ENCODE measurements at places on chromosomes 2 and 18.

- no peak for DNase-seq
Observed at GRCh38 chr18:79543861-79544385, 135.7 kb upstream of the CTDP1 start.

- DNase-seq: no peak
Observed at GRCh38 chr2:150847578-150847977, 360.1 kb upstream of the RND3 start.

DNA sequence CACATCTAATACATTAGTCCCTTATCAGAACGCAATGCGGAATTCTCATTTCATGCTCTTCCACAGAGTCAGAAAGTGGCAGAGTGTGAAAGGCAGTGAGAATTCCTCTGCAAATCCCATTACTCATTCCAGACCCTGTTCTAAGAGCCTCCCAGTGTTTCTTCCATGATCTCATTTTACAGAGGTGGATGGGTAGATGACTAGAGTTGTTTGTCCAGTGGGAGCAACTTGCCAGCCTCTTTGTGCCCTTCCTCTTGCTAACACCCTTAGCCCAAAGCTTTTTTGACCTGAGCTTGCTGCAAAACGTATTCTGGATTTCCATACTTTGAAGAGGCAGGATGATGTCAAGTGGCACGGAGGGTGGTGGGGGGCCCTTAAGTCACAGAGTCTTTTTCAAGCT is 467.7 kb upstream of the RGPD4 start:
- no peak for DNase-seq

- no peak for DNase-seq
Observed at GRCh38 chr18:10841203-10841602, 308.2 kb downstream of the PIEZO2 start.

DNA sequence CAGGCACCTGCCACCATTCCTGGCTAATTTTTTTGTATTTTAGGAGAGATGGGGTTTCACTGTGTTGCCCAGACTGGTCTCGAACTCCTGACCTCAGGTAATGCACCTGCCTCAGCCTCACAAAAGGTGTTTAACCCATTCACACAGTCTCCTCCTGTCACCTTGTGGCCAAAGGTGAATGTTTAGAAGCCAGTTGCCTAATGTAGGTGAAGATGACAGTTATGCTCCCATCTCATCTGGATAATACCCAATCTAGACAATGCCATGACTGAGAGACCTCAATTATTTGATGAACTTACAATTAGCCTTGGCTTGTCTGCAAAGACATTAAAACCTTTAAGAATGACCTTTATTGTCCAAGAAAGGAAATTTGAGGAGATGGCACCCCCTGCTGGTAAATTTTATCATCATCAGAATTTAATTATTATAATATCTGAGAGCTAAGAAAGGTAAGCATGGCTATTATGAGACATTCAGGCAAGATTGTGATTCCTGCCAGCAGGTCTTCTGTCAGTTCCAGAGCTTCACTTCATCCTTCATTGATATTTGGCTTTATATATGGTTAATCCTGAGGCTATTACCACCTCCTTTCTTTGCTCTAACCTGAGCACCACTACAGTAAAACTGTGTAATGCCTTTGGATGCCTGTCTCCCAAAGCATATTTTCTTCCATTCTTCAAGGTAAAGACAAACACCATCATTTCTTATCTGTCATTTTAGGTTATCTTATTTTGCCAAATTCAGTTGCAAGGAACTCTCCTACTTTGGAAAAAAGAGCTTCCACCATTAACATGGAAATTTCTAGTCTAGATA is 117.6 kb downstream of the FAM124B start:
- peak; percentile 42 for DNase-seq

DNA sequence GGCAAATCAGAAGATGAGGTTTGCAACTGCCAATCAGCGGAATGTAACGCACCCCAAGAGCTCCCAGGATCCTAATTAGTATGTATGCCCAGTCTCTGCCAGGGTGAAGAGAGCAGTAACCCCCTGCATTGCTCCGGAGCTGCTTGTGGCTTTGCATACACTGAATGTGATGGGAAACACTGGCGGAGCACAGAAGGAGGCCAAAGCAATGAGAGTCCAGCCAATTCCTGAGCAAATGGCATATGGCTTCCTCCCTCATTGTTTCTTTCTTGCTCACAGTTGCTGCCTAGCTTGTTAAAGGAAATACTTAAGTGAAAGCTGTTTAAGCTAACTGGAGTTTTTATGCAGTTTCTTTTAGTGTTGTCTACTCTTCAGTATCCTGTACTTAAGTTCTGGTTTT is 343.5 kb upstream of the NT5C1B start:
- no peak for DNase-seq

- peak; percentile 71 for DNase-seq
Observed at GRCh38 chr2:62304429-62305417, 108.8 kb downstream of the B3GNT2 start.
